ENCODE measurements at places on chromosomes 2 and 18. TPM values are rescaled to one million over a fixed set of nuclear protein-coding genes. Genes with fewer than 3 reads are reported as not detected.

DNA sequence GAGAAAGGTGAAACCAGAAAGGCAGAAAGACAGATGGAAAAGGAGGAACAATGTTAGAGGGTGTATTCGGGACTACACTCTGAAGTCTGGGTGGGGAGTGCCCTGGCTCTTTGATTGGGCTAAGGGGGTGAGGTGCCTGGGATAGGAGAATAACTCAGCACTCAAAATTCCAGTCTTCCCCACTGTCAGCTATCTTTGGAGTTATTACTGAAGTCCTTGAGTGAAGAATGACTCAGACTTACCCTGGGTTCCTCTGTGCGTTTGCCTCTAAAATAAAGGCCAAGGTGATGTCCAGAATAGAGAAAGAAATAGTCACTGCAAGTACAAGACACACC is 151.8 kb upstream of the SERPINE2 start:
- H3K4me3 ChIP-seq: no peak overlapping the region
- H3K27ac ChIP-seq: no peak overlapping the region
- no peak for DNase-seq

Gene GREB1L
- total RNA-seq: 6.0 TPM

Gene SERPINB12
- total RNA-seq: not detected

Gene FBXO15
- 2.2 TPM for total RNA-seq

DNA sequence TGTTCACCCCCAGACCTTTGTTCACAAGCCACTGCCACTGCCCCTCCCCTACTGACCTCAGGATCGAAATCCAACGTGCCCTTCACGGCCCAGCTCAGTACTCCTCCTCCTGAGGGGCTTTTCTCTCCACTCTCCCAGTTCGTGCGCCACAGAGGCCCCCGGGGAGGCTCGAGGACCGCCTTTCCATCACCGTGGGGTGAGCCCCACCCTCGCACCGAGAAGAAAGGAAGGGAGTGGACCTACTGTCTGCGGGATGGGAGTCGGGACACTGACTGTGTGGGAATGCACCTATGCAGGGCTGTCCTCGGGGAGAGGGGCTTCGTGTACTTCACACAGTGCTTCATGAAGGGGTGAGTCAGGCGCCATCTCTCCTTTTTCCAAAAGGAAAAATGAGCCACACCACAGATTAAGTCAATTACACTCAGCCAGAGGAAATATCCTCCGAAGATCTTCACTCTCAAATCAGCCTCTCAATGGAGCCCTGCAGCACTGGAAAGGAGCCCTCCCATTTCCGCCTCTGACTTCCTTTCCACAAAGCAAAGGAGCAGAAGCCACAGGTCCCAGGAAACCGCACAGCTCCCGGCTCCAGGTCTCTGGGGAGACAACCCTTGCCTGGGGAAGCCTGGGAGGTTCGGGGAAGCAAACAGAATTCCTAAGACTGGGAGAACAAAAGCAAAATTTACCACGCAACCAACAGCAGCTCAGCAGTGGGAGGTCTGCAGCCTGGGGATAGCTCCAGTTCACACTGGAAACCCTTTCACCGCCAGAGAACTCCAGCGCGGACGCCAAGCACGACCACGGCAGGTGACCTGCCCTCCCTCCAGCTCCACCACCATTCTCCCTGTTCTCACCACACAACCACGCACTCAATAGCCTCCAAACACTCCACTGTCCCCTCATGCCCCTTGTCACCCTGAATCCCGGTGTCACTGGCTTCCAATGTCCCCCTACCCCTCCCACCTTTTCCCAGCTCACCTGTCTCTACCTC is 21.6 kb downstream of the ADCY3 start:
- no peaks in the 10 kb centered on the region for H3K4me1 ChIP-seq
- H3K4me3 ChIP-seq: no peak overlapping the region
- no peak for DNase-seq

Gene NPPC
- not detected for total RNA-seq

Gene C2orf80
- total RNA-seq: not detected

DNA sequence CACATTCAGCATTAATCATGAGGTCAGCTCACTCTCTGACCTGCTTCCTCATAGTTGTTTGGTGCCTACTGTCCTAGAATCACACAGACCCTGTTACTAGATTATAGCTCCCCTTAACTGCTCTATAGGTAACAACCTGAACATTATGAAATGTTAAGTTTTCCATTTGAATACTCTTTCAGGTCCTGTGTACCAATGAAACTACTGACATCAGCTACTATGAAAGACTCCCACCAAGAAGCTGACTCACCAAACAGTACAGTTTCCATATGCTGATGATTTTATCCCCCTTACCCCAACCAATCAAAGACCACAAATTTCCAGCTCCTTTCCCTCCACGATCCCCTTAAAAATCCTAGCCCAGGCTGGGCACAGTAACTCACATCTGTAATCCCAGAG is 56.3 kb downstream of the SRBD1 start:
- peaks cover 13% of the 10 kb centered on the region for H3K36me3 ChIP-seq
- H3K27me3 ChIP-seq: no peaks in the 10 kb centered on the region
- H3K4me3 ChIP-seq: no peak overlapping the region
- no peak for DNase-seq
- H3K4me1 ChIP-seq: 0 out of 2 replicates have a peak, but pooled peaks cover 7% of the 10 kb centered on the region
- no peak overlapping the region for H3K27ac ChIP-seq

Gene PFN4
- total RNA-seq: 2.6 TPM

Gene DHRS9
- total RNA-seq: not detected

Gene NOL4
- total RNA-seq: not detected

Gene CMPK2
- not detected for total RNA-seq

GRCh38 chr2:191638802-191639172 is 39.1 kb upstream of the NABP1 start:
- no peaks in the 10 kb centered on the region for H3K27me3 ChIP-seq
- peak overlapping the region; percentile 100 for H3K27ac ChIP-seq
- no peaks in the 10 kb centered on the region for H3K36me3 ChIP-seq
- DNase-seq: no peak

GRCh38 chr2:128663371-128664050 is 344.8 kb upstream of the HS6ST1 start:
- H3K27ac ChIP-seq: no peak overlapping the region
- no peaks in the 10 kb centered on the region for H3K4me1 ChIP-seq
- 0 out of 2 replicates have a peak, but pooled peaks cover 9% of the 10 kb centered on the region for H3K27me3 ChIP-seq
- H3K36me3 ChIP-seq: no peaks in the 10 kb centered on the region
- DNase-seq: no peak
- no peak overlapping the region for H3K4me3 ChIP-seq

GRCh38 chr2:242013771-242014170 is 144.2 kb downstream of the RTP5 start:
- H3K27me3 ChIP-seq: peaks cover 67% of the 10 kb centered on the region
- no peaks in the 10 kb centered on the region for H3K4me1 ChIP-seq
- H3K27ac ChIP-seq: no peak overlapping the region
- H3K36me3 ChIP-seq: no peaks in the 10 kb centered on the region

DNA sequence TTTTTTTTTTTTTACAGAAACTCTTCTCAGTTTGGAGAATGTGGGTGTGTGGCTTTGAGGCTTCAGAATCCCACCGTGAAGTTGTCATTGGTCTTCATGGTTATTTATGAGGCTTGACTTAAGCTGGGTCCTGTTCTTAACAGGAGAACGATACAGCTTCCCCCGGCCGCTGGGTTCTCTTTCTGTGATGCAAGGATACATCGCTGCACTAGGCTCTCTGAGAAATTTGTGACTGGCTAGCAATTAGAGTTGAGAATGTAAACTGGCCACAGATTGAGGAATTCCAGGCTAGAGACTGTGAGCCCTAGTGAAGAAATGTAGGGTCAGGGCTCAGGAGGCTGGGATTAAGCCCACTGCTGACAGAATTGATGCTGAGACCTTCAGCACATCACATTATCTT is 29.8 kb downstream of the MGAT5 start:
- H3K27ac ChIP-seq: no peak overlapping the region
- no peak for DNase-seq
- no peaks in the 10 kb centered on the region for H3K36me3 ChIP-seq
- H3K27me3 ChIP-seq: no peaks in the 10 kb centered on the region
- no peaks in the 10 kb centered on the region for H3K4me1 ChIP-seq

- no peak overlapping the region for H3K4me3 ChIP-seq
- H3K36me3 ChIP-seq: no peaks in the 10 kb centered on the region
- no peaks in the 10 kb centered on the region for H3K27me3 ChIP-seq
- DNase-seq: no peak
These were observed 136.2 kb upstream of the CDCA7 start for GRCh38 chr2:173218326-173219056.

- H3K27ac ChIP-seq: peak overlapping the region; percentile 41
- H3K4me3 ChIP-seq: no peak overlapping the region
- H3K4me1 ChIP-seq: peaks cover 27% of the 10 kb centered on the region
These were observed 289.6 kb downstream of the PTPRM start for GRCh38 chr18:7856733-7857132.

- peaks cover 17% of the 10 kb centered on the region for H3K4me1 ChIP-seq
- H3K4me3 ChIP-seq: no peak overlapping the region
- no peak for DNase-seq
- H3K36me3 ChIP-seq: no peaks in the 10 kb centered on the region
- no peak overlapping the region for H3K27ac ChIP-seq
These were observed 259.0 kb upstream of the RASGRP3 start for GRCh38 chr2:33217406-33217805.

DNA sequence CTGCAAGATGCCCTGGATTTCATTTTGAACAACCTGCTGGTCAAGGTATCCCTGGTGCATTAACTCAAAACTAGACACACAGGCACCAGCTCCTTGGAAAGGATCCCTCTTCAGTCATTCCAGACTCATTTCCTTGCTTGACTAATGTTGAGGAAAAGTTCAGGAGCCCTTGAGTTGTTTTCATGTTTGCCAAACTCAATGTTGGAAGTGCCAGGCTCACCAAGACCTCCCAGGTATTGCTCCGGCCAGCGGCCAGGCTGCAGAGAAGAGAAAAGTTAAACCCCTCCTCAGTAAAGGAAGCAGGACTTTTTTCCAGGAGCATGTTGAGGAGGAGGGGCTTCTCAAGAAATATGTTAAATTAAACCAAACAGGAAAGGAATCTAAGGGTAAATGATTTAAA is 42.7 kb downstream of the TGIF1 start:
- no peaks in the 10 kb centered on the region for H3K4me1 ChIP-seq
- H3K27me3 ChIP-seq: no peaks in the 10 kb centered on the region
- H3K4me3 ChIP-seq: no peak overlapping the region
- no peaks in the 10 kb centered on the region for H3K36me3 ChIP-seq
- DNase-seq: no peak
- no peak overlapping the region for H3K27ac ChIP-seq

Gene NTSR2
- not detected for total RNA-seq

- no peaks in the 10 kb centered on the region for H3K27me3 ChIP-seq
- H3K36me3 ChIP-seq: no peaks in the 10 kb centered on the region
- peaks cover 17% of the 10 kb centered on the region for H3K4me1 ChIP-seq
- H3K4me3 ChIP-seq: no peak overlapping the region
- no peak overlapping the region for H3K27ac ChIP-seq
These were observed 55.2 kb upstream of the RALBP1 start for GRCh38 chr18:9419956-9420631.

Gene TTLL4
- 57.1 TPM for total RNA-seq

Gene AGFG1
- 82.8 TPM for total RNA-seq

- H3K27me3 ChIP-seq: no peaks in the 10 kb centered on the region
- H3K4me1 ChIP-seq: no peaks in the 10 kb centered on the region
- H3K4me3 ChIP-seq: no peak overlapping the region
- H3K27ac ChIP-seq: no peak overlapping the region
These were observed 50.6 kb upstream of the ZEB2 start for GRCh38 chr2:144570566-144570965.

Data from PC-9 (cell line).